Testis (tissue), 5 donors: ENCODE measurements at places on chromosomes 2 and 18. TPM values are rescaled to one million over a fixed set of nuclear protein-coding genes. Genes with fewer than 3 reads are reported as not detected.

- H3K27me3 ChIP-seq, result no peaks in the 10 kb centered on the region
- no peak for DNase-seq
- H3K4me1 ChIP-seq, result no peaks in the 10 kb centered on the region
- H3K36me3 ChIP-seq, result no peaks in the 10 kb centered on the region
- H3K27ac ChIP-seq, result no peak overlapping the region
Observed at GRCh38 chr2:152678808-152679207, 38.5 kb downstream of the PRPF40A start.

DNA sequence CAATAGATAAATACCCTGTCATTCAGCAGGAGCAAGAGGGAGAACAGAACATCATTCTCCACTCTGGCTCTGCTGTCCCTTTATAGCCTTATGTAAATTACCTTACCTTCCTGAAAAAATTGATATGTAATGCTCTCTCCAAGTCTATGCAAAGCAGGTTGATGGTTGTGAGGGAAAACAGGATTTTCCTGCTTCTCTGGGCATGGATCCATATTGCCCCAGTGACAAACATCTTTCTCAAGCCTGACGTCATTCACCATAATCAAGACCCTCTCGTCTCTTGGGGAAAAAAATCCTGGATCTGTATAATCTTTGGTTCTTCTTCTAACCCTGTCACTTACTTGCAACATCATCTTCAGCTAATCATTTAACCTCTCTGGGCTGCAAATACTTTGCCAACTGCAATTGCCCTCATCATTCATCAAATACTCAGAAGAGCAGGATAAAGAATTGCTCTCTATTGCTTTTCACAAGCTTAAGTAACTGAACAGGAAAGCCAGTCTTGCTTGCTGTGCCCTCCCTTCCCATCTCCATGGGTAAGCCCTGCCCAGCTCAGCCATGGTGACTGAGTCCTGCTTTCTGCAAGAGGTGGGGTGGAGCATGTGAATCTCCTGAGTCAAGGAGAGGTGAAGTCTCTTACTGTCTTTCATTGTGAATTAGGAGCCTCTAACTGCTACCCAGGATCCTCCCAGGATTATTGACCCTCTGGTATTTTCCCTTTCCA is 123.7 kb upstream of the KLF7 start:
- no peak overlapping the region for H3K27ac ChIP-seq
- H3K4me3 ChIP-seq, result no peak overlapping the region
- no peaks in the 10 kb centered on the region for H3K27me3 ChIP-seq
- DNase-seq, result no peak
- H3K4me1 ChIP-seq, result no peaks in the 10 kb centered on the region

- no peak for DNase-seq
- H3K4me1 ChIP-seq, result peaks cover 3% of the 10 kb centered on the region
- H3K27me3 ChIP-seq, result no peaks in the 10 kb centered on the region
- no peak overlapping the region for H3K27ac ChIP-seq
- no peaks in the 10 kb centered on the region for H3K36me3 ChIP-seq
Observed at GRCh38 chr18:35485852-35486251, 11.9 kb downstream of the INO80C start.

DNA sequence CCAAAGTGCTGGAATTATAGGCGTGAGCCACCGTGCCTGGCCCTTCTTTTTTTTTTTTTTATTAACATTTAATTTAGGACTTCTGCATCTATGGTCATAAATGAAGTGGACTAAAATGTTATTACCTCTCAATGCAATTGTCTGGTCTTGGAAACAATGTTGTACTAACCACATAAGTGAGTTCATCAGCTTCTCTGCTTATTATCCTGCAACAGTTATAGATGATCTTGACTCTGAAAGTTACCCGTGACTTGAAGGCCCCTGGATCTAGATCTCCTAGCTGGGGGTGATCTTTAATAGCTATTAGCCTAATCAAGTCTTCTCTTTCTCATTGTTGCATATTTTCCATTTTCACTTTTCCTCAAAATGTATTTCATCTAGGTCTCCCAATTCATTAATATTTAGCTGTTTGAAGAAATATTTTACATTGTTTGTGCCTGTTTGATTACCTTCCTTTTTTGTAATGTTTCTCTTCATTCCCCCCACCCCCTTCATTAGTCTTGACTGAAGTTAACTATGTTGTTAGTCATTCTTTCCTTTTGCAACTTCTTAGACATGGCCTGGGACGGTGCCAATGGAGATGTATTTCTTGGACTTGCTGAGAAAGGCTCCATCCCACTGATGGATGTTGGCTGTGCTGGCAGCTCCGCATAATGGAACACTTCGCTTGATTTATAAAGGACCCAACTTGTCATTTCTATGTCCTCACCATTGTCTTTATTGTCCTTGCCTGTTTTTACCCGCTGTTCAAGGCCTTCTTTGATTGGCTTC is 141.6 kb upstream of the RIOK3 start:
- H3K27me3 ChIP-seq, result no peaks in the 10 kb centered on the region
- no peak for DNase-seq
- no peaks in the 10 kb centered on the region for H3K36me3 ChIP-seq
- H3K4me1 ChIP-seq, result peaks cover 13% of the 10 kb centered on the region

DNA sequence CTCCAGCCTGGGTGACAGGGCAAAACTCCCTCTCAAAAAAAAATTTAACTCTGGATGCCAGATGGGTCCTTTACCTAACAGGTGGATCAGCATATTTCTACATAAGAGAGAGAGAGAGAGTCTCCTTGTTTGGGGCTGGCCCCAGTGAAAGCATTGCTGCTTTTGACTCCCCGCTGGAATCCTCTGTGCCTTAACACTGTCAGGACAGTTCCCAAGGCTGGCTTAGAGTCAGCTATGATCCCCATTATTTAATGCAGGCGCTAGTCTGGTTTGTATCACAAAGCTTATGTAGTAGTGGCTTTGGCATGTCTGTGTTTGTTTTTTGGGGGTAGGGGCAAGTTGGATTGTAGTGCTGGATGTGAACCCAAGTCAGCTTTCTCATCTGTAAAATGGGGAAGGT is 9.4 kb downstream of the INPP4A start:
- H3K4me1 ChIP-seq, result no peaks in the 10 kb centered on the region
- no peaks in the 10 kb centered on the region for H3K36me3 ChIP-seq
- no peaks in the 10 kb centered on the region for H3K27me3 ChIP-seq
- DNase-seq, result no peak

DNA sequence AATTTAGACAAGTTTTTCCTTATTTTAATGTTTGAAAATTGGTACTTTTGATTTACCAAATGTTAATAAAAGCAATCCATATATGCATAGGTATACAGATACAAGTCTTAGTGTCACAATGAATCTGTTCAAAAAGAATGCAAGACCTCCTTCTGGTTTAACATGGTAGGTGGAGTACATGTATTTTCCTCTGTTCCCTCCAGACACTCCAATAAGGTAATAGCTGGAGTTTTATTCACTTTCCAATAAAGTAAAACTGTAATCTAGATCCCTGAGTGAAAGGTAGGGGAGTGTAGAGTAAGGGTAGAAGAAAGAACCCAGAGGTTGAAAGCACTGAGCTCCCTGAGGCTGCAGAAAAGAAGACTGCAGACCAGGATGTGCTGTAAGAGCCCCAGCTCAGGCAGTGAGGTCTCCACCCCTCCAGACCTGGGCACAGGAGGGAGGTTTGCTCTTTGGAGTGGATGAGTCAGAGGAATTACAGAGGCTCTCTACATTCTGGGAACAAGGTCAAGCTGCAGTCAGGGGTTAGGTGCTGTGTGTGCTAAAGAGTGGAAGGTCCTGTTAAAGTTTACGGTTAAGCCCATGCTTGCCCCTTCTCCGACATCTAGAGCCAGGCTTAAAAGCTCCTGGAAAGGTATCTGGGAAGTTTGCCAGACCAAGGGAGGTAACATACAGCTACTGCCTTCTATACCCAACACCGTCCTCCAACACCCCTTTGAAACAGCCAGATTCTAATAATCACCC is 27.6 kb upstream of the STAT1 start:
- no peaks in the 10 kb centered on the region for H3K4me1 ChIP-seq
- no peak for DNase-seq
- H3K27me3 ChIP-seq, result no peaks in the 10 kb centered on the region
- no peaks in the 10 kb centered on the region for H3K36me3 ChIP-seq
- no peak overlapping the region for H3K4me3 ChIP-seq
- H3K27ac ChIP-seq, result no peak overlapping the region

- DNase-seq, result no peak
- H3K27me3 ChIP-seq, result no peaks in the 10 kb centered on the region
- H3K36me3 ChIP-seq, result no peaks in the 10 kb centered on the region
- H3K4me1 ChIP-seq, result no peaks in the 10 kb centered on the region
- no peak overlapping the region for H3K4me3 ChIP-seq
- no peak overlapping the region for H3K27ac ChIP-seq
Observed at GRCh38 chr18:11398625-11399024, 210.8 kb upstream of the SLC35G4 start.

GRCh38 chr2:30680121-30680520 is 127.1 kb downstream of the CAPN13 start:
- H3K27ac ChIP-seq, result no peak overlapping the region
- no peaks in the 10 kb centered on the region for H3K36me3 ChIP-seq
- no peaks in the 10 kb centered on the region for H3K27me3 ChIP-seq
- no peaks in the 10 kb centered on the region for H3K4me1 ChIP-seq
- H3K4me3 ChIP-seq, result no peak overlapping the region
- DNase-seq, result no peak

DNA sequence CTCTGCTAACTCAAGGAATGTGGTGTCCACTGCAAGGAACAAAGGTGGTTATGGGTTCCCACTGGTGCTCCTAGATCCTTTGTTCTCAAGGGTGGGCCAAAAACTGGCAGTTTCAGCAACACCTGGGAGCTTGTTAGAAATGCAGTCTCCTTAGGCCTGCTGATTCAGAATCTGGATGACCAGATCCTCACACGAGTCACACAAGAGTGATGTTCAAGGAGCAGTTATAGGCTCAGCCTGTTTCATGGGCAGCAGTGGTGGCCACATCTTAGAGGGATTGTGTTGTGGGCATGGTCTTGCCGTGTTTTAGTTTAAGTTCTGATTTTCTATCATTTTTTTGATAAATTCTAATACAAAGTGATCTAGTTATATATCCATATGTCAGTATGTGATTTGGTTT is 28.7 kb upstream of the MGAT5 start:
- no peak for DNase-seq
- H3K27me3 ChIP-seq, result no peaks in the 10 kb centered on the region
- H3K27ac ChIP-seq, result no peak overlapping the region
- H3K4me3 ChIP-seq, result no peak overlapping the region

DNA sequence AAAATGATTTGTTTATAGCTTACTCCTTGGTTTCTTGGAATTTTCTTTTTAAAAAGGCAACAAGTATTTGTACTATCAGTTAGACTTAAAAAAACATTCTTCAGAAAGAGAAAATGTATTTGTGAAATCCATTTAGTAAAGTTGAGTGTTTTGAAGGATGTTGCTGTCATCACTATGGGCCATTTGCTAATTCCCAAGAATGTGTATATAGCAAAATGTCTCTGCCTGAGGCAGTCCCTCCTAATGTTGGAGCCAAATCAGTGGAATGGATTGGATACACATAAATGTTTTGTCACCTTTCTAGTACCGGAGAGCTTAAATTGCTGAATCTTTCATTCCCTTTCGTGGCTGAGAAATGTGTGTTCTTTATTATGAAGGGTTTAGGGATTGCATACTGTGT is 890.2 kb upstream of the ZEB2 start:
- no peak for DNase-seq
- no peaks in the 10 kb centered on the region for H3K4me1 ChIP-seq
- H3K36me3 ChIP-seq, result no peaks in the 10 kb centered on the region
- no peaks in the 10 kb centered on the region for H3K27me3 ChIP-seq
- no peak overlapping the region for H3K27ac ChIP-seq

Gene POTEJ
- 17.2 TPM for total RNA-seq

Gene ABCG8
- 0.24 TPM for total RNA-seq

- H3K4me3 ChIP-seq, result no peak overlapping the region
- DNase-seq, result no peak
- no peak overlapping the region for H3K27ac ChIP-seq
- no peaks in the 10 kb centered on the region for H3K4me1 ChIP-seq
- H3K27me3 ChIP-seq, result no peaks in the 10 kb centered on the region
Observed at GRCh38 chr2:106792671-106793070, 93.3 kb downstream of the ST6GAL2 start.

- no peak overlapping the region for H3K4me3 ChIP-seq
- no peak overlapping the region for H3K27ac ChIP-seq
- DNase-seq, result no peak
- no peaks in the 10 kb centered on the region for H3K4me1 ChIP-seq
- no peaks in the 10 kb centered on the region for H3K27me3 ChIP-seq
- H3K36me3 ChIP-seq, result no peaks in the 10 kb centered on the region
Observed at GRCh38 chr2:2796207-2796606, 465.1 kb upstream of the MYT1L start.

Gene RGPD8
- 33.0 TPM for total RNA-seq

- H3K27me3 ChIP-seq, result no peaks in the 10 kb centered on the region
- no peaks in the 10 kb centered on the region for H3K36me3 ChIP-seq
- DNase-seq, result no peak
- no peak overlapping the region for H3K4me3 ChIP-seq
Observed at GRCh38 chr2:42132191-42132965, 36.8 kb upstream of the EML4 start.

DNA sequence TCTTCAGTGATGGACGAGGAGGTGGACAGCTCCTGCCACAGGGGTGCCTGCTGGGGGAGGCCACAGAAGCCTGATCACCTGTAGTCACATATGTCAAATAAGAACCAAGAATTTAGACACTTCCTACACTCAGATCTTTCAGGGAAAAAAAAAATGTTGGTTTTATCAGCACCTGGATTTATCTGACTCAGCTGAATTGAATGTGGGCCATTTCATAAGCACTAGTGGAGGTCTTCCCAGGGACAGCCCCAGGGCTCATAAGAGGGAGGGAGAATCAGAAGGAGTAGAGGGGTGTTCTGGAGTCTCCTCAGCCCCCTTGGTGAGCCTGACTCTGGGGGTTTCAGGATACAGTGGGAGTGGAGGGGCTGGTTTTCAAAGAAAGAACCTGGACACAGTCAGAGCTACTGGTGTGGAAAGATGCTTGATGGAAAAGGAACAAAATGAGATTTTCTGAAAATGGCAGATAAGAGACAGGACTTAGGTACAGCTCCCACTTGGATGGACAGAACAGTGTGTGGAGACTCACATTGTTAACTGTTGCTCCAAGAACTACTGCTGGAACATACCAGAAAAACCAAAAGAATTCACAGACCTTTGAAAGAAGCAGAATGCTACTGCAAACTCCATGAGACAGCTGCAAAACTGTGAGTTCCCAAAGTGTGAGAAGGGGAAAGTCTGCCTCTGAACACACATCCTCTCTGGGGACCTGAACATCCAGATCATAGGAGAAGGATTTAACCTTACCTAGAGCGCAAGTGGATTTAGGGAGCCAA is 45.4 kb downstream of the LCT start:
- no peak overlapping the region for H3K4me3 ChIP-seq
- H3K4me1 ChIP-seq, result no peaks in the 10 kb centered on the region
- H3K27ac ChIP-seq, result no peak overlapping the region
